ENCODE measurements at places on chromosomes 1 and 21.
A peak's percentile ranks its signal among the peaks of the same experiment; 100 is the strongest.

- peak; percentile 1 for DNase-seq
Observed at GRCh38 chr1:6093611-6094010, 47.9 kb downstream of the KCNAB2 start.

- DNase-seq = no peak
Observed at GRCh38 chr1:27380224-27380623, 2.9 kb downstream of the CD164L2 start.

DNA sequence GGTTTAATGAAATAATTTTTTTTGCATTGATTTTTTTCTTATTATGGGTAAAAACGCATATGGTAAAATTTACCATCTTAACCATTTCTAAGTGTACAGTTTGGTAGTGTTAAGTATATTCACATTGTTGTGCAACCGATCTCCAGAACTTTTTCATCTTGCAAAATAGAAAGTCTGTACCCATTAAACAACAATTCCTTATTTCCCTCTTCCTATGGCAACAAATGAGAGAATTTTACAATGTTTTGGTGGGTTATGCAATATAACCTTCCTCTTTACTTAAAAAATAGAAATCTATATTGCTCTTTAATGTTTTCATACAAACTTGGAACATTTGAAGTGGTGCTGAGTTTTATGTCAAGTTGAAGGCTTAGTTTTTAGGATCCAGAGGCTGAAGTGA is 26.6 kb downstream of the MAP3K7CL start:
- DNase-seq = no peak

DNA sequence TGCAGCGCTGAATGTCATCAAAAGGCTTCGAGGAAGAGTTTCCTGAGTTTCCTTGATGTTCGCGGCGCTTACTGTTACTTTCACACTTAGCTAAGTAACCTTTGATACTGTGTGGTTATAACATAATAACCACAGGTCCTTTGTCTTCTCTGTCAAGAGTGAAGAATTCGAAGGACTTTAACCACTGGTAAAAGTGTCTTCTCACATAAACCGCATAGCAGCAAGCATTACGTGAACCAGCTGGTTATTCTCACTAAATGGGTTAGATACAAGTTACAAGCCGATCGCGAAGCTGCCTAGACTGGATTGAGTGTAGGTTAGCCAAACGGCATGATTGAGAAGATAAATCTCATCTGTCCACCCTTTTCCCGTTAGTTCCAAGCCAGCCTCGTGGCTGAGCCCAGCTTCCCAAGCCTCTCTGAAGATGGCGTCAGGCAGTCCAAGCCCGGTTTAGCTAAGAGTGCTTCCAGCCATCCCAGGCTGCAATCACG is 18.3 kb upstream of the IFNGR2 start:
- DNase-seq = no peak

DNA sequence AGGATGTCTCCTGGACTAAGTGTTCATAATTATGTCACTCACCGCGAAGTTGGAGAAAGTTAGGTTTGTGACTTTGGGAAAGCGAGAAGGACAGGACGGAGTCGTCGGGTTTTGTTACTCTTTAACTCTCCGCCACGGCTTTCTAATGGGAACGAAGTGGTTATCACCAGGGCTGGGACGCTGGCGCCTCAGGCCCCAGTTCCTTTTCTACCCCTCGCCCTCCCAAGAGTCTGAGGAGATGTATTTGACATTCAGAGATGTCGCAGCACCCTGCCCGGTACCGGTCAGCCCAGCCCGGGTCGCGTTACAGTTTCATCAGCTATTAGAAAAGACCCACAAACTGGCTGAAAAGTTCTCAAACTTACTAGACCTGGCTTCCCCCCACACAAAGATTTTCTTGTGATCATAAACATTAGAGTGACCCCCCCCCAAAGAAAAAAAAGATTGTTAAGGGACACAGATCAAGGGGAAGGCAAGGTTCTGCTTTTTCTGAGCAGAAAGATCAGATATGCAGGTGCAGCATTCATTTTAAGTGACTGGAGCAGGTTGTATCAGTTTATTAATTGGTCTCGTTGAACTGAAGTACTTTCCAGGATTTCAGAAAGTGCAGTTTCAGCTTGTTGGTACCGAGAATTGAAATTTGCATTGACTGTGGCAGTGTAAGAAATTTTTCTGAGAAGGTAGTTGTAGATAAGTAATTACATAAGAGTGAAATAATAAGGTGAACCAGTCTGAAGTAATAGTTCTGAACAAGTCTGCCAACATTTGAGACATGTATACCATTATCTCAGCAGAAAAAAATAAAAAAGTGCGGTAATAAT is 859 bp upstream of the ZBTB18 start:
- DNase-seq = peak; percentile 24

GRCh38 chr1:211879475-211879874 is 48.9 kb upstream of the LPGAT1 start:
- DNase-seq = no peak

DNA sequence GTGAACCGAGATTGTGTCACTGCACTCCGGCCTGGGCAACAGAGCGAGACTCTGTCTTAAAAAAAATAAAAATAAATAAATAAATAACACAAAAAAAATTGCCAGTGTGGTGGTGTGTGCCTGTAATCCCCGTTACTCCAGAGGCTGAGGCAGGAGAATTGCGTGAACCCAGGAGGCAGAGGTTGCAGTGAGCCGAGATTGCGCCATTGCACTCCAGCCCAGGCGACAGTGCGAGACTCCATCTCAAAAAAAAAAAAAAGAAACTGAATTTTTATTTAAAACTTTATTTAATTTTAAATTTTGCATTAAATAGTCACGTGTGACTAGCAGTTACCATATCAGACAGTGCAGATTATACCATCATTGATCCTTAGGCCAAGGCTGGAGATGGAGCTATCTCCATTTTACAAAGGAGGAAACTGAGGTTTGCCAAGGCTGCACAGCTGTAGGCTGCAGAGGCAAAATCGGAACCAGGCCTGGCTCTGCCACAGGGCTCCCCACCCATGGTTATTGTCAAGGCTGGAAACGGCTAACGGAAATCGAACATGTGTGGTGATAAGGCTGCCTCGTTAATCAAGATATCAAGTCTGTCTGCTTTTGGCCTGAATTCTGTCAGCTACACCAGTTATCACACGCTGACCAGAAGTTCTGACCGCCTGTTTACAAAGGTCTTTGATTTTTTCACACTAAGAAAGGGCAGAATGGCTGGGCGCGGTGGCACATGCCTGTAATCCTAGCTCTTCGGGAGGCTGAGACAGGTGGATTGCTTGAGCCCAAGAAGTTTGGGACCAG is 20.5 kb downstream of the HSPG2 start:
- DNase-seq = no peak

Data from head of caudate nucleus (tissue), 42 donors.